ENCODE measurements at places on chromosomes 13 and 19.

DNA sequence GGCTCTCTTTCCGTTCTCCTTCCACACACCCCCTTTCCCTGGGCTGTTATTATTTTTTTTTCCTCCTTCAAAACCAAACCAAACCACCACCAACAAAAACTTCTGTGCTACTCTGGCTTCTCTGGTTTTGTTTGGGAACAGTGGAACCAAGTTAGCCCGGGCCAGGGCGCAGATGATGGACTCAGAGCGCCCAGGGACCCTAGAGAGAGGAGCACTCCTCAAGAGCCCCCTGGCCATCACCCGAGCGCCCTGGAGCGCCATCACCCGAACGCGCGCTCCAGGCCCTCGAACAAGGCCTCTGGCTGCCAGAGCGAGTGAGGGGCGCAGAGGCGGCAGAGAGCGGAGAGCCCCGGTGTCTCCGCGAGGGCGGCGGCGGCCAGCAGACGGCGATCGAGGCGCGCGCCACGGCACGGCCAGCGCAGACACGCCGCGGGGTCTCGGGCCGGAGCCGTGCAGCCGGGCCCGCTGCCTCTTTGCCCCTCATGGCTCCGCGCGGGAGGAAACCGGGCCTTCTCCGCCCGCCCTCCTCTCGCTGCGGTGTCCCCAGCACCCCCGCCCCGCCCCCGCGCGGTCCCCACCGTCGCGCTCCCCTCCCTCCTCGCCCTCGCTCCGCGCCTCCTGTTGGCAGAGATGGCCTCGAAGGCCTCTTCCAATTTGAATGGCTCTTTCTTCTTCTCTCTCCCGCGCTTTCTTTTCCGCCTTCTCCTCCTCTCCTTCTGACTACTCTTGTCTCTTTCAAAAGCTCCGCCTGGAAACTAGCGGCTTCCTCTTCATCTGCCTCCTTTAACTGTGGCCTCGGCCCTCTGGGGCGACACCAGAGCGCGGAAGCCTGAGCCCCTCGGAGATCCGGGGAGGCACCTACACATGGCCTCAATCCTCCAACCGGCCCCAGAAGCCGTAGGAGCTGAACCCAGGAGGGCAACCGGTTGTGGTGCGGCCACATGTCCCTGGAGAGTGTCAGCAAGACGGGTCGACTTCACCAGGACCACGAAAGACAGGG is 4.1 kb upstream of the SOX1 start:
- DNase-seq, result no peak

- DNase-seq, result no peak
Measured at GRCh38 chr19:6185835-6186834, 50.7 kb downstream of the ACSBG2 start.

- no peak for DNase-seq
Measured at GRCh38 chr19:58304255-58304654, 922 bp upstream of the ERVK3-1 start.

DNA sequence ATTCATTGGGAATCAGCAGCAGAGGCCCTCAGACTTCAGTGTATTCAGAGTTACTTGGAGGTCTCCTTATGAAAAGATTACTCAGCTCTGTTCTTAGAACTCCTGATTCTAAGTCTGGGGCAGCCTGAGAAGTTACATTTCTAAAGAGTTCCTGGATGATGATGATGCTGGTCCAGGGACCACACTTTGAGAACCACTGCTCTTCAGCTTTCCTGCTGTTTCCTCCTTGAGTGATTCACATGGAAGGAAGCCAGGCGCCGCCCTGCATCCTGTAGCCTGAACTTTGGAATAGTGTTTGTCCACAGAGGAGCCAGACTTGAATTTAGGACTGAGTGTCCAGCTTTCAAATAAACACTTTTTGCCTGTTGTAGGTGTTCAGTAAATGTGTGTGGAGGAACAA is 2.9 kb downstream of the CEBPG start:
- DNase-seq, result peak; percentile 92

DNA sequence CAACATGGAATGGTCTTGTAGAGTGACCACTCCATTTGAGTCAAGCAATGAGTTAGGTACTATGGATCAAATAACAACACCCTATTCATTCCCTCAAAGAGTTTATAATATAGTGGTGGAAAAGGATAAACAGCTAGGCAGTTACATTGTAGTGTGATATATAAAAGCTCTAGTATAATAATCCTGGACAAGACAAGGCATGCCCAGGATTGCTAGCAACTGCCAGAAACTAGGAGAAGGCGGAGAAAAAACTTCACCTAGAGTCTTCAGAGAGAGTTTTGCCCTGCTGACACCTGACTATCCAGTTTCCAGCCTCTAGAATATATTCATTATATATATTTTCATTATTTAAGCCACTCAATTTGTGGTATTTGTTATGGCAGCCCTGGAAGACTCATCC is 530.6 kb downstream of the KLF12 start:
- no peak for DNase-seq

GRCh38 chr13:31998131-31998530 is 33.4 kb upstream of the FRY start:
- no peak for DNase-seq

- no peak for DNase-seq
Measured at GRCh38 chr13:94968040-94968756, 255.9 kb upstream of the SOX21 start.

DNA sequence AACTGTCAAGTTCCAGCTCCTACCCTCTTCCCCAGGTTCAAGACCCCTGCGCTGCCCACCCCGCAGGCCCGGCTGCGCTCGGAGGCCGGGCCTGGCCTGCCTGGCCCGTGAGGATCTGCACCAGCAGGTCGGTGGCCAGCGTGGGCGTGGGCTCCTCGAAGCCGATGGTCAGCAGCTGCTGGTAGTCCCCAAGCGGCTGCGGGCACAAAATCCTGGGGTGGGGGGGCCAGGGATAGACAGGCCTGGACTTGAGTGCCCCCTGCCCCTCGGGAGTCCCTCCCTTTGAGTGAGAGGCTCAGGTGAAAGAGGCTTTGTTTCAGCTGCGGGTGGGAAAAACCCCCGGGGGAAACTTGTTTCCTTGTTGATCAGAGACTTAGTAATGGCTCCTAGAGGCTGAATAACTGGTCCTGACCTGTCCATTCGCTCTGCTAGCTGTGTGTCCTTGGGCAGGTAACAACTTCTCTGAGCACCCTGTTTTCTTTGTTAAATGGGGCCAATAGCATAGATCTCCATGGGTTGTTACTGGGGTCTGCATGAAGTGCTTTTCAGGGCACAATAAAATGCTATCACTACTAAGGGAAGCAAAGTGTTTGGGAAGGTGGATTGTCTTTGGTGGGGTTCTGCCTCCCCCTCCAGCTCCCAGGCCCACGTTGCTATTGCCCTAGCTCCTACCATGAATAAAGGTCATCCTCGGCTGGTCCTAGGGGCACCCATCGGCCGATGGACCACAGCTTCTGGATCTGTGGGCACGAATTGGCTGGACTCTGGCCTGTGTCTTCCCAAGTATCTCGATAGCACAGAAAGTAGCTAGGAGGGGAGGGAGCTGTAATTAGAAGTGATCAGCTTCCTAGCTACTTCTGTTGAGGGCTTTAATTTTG is 3.5 kb downstream of the C19orf67 start:
- peak; percentile 70 for DNase-seq

- DNase-seq, result no peak
Measured at GRCh38 chr13:37277007-37277406, 171.5 kb upstream of the CSNK1A1L start.

DNA sequence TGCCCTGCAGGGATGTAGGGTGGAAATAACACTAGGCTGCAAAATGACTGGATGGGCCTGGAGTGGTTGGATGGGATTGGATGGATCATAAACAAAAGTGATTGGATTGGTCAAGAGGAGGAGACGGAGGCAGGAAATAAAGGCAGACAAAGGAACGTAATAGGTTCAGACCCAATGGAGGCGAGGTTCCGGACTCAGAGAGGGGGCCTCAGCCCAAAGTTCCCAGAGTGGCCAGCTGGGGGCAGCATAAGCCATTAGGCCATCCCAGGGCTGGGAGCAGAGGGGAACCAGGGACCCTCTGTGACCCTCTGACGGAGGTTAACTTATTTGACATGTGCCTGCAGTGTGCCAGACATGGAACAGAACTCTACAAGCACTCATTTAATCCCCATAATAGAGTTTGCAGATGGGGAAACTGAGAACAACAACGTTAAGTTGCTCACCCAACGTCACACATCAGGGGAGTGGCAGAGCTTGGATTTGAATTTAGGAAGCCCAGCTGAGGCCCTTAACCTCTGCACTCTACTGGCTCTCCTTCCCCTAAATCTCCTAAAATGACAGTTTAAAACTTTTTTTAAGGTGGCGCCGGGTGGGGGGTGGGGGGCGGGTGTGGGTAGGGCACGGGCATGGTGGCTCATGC is 15.3 kb upstream of the MAP1S start:
- peak; percentile 69 for DNase-seq

- no peak for DNase-seq
Measured at GRCh38 chr13:25738342-25739196, 313.2 kb downstream of the SHISA2 start.

DNA sequence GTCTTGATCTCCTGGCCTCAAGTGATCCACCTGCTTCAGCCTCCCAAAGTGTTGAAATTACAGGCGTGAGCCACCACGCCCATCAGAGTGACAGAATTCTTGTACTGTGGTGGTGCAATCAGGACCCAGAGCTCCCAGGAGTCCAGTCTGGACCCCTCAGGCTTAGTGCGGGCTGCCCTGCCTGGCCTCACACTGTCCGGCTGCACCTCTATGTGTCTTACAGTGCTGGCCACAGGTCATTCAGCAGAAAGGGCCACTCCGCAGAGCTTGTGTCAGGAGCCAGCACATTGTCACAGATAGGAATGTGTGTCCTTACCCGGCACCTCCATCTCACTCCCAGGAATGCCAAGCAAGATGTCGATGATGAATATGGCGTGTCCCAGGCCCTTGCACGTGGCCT is 49.2 kb downstream of the SMARCA4 start:
- no peak for DNase-seq

GRCh38 chr19:14114854-14115253 is 2.7 kb downstream of the PRKACA start:
- DNase-seq, result peak; percentile 82

GRCh38 chr13:42893214-42893671 is 98.8 kb downstream of the EPSTI1 start:
- no peak for DNase-seq

- no peak for DNase-seq
Measured at GRCh38 chr13:85283408-85283807, 515.8 kb downstream of the SLITRK6 start.

DNA sequence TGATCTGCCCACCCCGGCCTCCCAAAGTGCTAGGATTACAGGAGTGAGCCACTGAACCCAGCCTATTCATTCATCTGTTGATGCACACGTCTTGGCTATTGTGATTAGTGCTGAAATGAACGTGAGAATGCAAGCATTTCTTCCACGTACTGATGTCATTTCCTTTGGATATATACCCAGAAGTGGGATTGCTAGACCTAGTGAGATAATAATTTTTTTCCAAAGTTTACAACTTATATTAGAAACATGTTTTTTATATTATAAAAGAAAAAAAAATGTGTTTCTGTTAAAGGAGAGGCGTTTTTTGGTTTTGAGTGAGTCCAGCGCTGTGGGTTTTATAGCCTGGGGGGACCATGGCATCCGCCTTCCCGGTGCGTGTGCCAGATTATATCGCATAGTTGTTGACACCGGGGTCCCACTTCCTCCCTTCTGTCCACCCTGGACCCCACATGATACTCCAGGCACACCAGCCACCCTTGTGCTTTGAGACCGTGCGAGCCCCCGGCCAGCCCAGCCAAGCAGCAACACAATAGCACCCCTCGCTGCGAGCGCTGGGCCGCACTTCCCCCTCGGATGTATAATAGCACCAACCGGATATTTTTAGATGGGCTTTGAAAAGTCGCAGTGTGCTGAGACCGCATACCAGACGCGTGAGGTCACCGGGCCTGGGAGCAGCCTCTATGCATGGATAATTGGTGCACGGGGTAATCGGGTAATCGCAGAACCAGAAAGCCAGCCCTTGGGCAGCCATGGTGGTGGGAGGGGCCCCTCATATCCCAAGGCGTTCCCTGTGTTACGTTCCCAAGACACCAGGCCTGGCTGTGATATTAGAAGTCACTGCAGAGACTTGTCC is 59.6 kb downstream of the MYO9B start:
- peak; percentile 98 for DNase-seq

DNA sequence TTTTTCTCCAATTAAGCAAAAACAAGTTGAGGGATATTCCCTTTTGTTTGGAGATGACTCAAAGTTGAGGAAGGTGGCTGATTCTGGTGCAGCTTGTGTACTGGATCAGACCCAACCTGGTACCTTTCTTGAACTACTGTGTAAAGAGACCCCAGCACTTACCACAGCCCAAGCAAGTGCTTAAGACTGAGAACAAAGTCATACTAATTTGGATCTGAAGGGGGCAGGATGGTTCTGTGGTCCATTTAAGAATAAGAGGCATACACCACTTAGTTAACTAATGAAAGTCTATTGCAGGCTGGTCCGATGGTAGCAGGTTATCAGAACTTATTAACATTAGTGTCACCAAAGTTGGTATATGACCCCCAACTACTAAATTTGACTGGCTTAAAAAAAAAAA is 6.3 kb downstream of the THSD1 start:
- DNase-seq, result no peak

- DNase-seq, result no peak
Measured at GRCh38 chr19:44924243-44924725, 9.9 kb downstream of the APOC1 start.

- no peak for DNase-seq
Measured at GRCh38 chr13:99384468-99384867, 77.3 kb upstream of the GPR183 start.

- DNase-seq, result no peak
Measured at GRCh38 chr13:33825083-33825482, 7.1 kb downstream of the RFC3 start.

DNA sequence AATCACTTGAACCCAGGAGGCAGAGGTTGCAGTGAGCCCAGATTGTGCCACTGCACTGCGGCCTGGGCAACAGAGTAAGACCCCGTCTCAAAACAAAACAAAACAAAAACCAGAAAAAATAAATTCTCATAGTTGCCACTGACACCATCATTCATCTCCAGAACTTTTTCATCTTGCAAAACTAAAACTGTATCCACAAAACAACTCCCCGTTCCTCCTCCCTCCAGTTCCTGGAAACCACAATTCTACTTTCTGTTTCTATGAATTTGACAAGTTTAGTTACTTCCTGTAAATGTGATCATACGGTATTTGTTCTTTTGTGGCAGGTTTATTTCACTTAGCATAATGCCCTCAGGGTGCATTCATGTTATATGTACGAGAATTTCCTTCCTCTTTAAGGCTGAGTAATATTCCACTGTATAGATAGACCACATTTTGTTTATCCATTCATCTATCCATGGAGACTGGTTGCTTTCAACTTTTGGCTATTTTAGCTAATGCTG is 13.2 kb upstream of the ADGRE5 start:
- DNase-seq, result no peak

- no peak for DNase-seq
Measured at GRCh38 chr13:46761866-46762265, 35.1 kb downstream of the ESD start.

DNA sequence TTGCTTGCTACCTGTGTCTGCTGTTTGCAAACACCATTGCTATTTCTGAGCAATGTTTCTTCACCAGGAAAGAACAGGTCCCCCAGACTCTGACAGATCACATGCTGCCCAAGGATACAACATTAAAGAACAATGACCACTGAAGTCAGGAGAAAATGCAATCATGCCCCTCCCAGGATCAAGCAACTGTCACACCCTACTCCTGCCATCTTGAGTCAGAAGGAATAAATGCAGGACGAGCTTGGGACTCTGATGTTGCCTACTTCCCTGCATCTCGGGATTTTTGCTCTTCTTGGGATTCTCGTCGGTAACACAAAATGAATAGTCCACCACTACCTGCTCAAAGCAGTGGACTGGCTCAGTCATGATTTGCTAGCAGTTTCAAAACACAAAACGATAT is 490.6 kb downstream of the COG6 start:
- DNase-seq, result no peak

- no peak for DNase-seq
Measured at GRCh38 chr13:83216479-83217245, 665.6 kb downstream of the SLITRK1 start.
